ENCODE measurements at places on chromosomes 1 and 21.

DNA sequence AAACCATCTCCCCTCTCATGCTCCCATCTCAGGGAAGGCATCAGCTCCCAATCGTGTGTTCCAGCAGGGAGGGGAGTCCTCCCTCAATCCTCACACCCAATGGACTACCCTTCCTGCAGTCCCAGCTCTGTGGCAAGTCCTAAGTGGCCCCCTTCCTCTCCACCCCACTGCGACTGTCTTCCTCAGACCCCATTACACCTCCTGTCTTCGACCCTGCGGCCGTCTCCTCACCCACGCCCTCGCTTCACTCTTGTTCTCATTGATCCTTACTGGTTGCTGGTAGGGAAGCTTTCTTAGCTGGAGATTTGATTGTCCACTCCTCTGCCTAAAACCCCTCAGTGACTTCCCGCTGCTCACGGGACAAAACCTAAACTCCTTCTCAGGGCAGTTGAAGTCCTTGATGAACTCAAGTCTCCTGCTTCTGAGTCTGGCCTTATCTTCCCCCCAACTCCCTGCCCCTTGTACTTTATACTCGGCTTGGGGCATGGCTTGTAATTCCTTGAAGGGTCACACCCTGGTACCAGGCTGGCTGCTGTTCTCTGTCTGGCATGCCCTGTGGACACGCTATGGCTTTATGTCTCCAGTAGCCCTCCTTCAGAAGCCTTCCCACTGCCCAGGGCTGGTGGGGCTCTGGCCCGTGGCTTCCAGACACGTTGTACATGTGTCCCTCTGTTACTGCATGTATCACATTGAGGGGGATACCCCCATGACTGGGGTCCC is 2.3 kb upstream of the EPS8L3 start:
- H3K27me3 ChIP-seq: no peaks in the 10 kb centered on the region
- H3K36me3 ChIP-seq: no peaks in the 10 kb centered on the region
- no peak overlapping the region for H3K4me3 ChIP-seq
- peak; percentile 18 for DNase-seq
- no peak overlapping the region for H3K27ac ChIP-seq

DNA sequence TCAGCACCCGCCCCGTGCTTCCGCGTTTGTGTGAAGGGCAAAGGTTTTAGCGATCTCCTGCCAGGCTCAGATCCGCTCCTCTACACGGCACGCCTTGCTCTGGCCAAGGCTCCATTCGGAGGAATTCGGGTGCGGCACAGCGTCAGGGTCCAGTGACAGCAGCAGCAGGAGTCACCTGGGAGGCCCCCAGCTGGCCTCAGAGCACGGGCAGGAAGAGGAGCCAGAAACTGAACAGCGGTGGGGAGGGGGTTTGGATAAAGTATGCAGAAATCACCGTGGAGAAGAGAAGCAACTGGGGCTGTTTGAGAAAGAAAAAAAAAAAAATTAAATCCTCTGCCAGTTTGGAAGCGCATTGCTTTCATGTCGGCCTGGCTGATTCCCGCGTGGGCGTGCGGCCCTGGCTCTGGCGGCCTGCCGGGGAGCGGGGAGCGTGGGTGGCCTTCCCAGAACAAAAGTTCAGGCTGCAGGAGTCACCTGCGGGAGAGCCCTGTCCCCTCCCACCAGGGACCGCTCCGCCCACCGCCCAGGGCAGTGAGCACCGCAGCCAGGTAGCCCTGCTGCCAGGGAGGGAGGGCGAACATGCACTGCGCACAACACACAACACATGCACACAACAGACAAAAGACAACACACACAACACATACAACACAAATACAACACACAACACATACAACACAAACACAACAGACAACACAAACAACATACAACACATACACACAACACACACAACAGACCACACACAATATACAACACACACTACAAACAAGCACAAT is 107.6 kb downstream of the ETS2 start:
- no peaks in the 10 kb centered on the region for H3K27me3 ChIP-seq
- peak; percentile 74 for DNase-seq
- peaks cover 58% of the 10 kb centered on the region for H3K4me1 ChIP-seq
- H3K4me3 ChIP-seq: no peak overlapping the region
- H3K36me3 ChIP-seq: no peaks in the 10 kb centered on the region
- peak overlapping the region; percentile 63 for H3K27ac ChIP-seq

DNA sequence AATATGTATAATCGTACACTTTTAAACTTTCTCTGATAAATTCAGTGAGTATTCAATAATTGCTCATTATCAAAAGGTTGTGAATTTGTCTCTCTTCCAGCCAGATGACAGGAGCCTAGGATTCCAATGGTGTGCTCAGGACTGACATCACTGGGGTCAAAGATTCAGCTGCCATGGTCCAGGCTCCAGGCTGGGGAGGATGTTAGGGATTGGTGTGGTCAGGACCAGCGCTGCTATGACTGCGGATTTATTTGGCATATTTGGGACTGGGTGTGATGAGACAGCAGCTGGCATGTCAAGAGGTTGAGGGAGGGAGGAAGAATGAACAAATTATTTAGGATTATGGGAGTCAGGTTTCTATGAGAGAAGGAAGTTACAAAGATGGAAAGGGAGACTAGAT is 48.2 kb upstream of the ABCA4 start:
- no peak overlapping the region for H3K4me3 ChIP-seq
- no peak for DNase-seq
- no peaks in the 10 kb centered on the region for H3K4me1 ChIP-seq
- peaks cover 47% of the 10 kb centered on the region for H3K36me3 ChIP-seq
- H3K27ac ChIP-seq: no peak overlapping the region

DNA sequence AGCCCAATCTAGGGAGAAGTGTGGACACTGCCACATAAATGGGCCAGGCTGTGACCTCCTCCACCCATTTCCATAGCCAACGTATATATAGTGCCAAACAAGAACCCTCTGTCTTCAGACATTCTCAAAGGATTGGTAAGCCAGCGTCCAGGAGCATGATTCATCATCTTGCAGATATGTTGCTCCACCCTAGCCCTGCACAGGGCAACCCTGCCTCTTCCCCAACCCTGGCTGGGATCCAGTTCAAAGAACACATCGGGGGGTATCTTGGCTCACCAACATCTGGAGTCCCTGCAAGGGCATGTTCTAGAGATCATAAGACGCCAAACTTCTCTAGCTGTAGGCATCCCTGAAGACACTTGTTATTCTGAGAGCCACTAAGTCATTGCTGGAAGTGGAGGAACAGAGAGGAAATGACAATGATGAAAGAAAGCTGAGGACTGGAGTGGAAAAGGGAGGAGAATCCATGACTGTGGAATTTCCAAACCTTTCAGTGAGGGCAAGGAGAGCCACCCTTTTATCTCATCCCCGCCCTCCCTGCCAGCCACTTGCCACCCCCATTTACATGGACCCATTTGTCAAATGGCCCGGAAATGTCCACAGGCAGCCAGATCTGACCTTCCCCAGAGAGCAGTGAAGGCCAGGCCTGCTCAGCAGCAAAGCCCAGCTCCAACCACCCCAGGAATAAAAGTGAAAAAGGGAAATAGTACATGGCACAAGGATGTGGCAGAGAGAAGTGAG is 144.1 kb upstream of the CTTNBP2NL start:
- no peaks in the 10 kb centered on the region for H3K36me3 ChIP-seq
- no peaks in the 10 kb centered on the region for H3K27me3 ChIP-seq
- DNase-seq: no peak
- no peak overlapping the region for H3K27ac ChIP-seq
- peaks cover 7% of the 10 kb centered on the region for H3K4me1 ChIP-seq
- no peak overlapping the region for H3K4me3 ChIP-seq

DNA sequence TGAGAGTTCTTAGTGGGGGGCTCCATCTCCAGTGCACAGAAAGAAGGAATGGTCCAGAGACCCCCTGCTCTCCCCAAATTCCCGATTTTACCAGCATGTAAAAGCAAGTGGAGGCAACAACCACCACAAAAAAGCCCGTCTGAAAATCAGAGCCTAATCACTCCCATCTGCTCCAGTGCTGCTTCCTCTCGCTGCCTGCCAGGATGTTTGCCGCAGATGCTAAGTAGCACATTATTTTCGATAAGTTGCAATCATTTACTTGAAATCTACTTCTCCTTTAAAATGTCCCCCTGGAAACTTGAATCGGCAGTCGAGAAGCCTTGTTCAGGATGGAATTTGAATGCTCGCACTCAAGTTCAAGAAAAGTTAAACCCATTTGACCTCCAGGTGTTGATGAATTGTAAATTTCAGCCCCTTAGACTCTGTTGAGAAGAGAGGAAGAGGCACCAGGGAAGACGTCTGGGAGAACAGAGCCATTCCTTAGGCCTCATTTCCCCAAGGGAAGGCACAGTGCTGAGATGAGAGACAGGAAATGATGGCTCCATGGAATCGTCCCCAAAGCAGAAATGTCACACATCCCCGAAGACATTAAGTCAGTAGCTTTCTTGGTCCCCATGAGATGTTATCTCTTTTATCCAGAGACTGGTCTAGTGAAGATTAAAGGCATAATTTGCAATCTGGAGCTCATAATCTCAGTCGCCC is 221.3 kb downstream of the PBX1 start:
- no peak overlapping the region for H3K27ac ChIP-seq
- no peaks in the 10 kb centered on the region for H3K27me3 ChIP-seq
- no peak overlapping the region for H3K4me3 ChIP-seq
- no peak for DNase-seq
- H3K4me1 ChIP-seq: peaks cover 52% of the 10 kb centered on the region

DNA sequence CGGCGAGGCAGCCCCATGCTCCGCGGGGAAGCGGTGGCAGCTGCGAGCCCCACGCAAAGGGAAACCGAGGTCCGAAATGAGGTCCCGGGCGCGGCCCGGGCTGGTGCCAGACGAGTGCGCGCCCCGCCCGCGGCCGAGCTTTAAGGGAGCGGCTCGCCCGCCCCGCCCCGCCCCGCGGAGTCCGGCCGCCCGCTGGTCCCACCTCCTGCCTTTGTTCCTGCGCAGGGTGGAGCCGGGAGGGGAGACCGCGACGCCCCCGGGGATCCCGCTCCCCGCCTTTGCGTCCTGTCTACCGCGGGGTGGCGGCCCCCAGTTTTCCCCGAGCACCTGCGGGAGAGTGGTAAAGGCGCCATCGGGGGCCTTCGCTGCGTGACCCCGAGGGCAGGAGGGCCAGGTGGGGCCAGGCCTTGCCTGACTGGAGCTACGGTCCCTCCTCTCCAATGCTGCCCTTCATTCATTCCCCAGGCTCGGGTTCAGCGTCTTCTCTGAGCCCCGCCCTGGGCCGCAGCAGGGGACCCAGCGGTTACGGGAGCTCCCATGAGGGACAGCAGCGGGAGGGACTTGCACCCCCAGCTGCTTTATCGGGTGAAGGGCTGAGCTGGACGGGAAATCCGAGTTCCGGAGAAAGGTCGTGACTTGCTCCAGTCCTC is at the start of gene HES2:
HES2 (minus strand) TSS at position 116 of the 650 bp plus-strand sequence; CDS start at position 17, 99 bp downstream.
- DNase-seq: no peak
- peaks cover 40% of the 10 kb centered on the region for H3K4me1 ChIP-seq
- H3K36me3 ChIP-seq: no peaks in the 10 kb centered on the region
- no peak within 1 kb of the TSS for H3K27ac ChIP-seq

DNA sequence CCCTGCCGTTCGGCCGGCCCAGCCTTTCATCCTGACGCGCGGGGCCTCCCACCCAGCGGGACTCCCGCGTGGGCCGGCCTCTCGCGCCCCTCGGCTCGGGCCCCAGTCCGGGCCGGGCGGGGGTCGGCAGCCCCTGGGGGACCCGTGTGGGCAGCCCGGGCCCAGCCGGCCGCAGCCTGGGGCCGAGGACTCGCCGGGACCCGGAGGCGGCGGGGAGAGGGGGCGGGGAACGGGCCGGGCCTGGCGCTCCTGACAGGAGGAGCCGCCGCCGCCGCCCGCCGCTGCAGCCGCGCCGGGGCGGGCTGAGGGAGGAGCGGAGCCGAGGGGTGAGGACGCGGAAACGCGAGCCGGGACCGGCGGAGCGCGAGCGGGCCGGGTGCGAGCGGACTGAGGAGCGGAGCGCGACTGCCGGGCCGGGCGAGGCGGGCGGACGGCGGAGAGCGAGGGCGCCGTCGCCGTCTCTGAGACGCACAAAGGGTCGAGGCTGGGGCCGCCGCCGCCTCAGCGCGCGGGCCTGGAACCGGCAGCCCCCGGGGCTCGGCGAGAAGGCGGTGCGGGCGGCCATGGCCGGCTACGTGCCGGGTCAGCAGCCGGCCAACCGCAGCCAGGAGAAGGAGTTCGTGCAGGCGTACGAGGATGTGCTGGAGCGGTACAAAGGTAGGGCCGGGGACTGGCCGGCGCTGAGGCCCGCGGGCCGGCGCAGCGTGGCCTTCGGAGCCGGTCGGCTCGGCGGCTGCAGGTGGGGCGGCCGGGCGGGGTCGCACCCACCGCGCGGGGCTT is 79.1 kb downstream of the NDUFS5 start:
- H3K27ac ChIP-seq: peak overlapping the region; percentile 92
- H3K27me3 ChIP-seq: no peaks in the 10 kb centered on the region
- H3K4me1 ChIP-seq: peaks cover 68% of the 10 kb centered on the region
- DNase-seq: peak; percentile 83
- H3K36me3 ChIP-seq: no peaks in the 10 kb centered on the region

GRCh38 chr1:206114692-206115640 is 2.2 kb downstream of the AVPR1B start:
- no peak overlapping the region for H3K4me3 ChIP-seq
- no peak for DNase-seq
- H3K4me1 ChIP-seq: peaks cover 15% of the 10 kb centered on the region
- H3K27ac ChIP-seq: no peak overlapping the region

DNA sequence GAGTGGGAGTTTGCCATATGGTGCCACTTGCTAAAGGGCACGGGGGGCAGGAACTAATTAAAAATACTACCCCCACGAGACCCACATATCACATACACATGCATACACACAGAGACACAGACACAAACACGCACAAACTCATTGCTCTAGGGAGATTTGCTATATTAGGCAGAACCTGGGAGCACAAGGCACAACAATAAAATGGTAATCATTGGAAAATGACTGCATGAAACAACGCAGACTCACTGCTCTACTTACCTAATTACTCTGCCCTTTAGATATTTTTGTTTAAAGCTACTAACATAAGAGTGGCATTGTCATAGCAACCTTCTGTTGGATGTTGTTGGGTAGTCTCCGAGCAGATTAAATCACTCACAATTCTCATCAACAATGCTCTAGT is 20.3 kb upstream of the RGS4 start:
- no peak overlapping the region for H3K27ac ChIP-seq
- no peaks in the 10 kb centered on the region for H3K4me1 ChIP-seq
- no peak overlapping the region for H3K4me3 ChIP-seq
- DNase-seq: no peak
- no peaks in the 10 kb centered on the region for H3K27me3 ChIP-seq

DNA sequence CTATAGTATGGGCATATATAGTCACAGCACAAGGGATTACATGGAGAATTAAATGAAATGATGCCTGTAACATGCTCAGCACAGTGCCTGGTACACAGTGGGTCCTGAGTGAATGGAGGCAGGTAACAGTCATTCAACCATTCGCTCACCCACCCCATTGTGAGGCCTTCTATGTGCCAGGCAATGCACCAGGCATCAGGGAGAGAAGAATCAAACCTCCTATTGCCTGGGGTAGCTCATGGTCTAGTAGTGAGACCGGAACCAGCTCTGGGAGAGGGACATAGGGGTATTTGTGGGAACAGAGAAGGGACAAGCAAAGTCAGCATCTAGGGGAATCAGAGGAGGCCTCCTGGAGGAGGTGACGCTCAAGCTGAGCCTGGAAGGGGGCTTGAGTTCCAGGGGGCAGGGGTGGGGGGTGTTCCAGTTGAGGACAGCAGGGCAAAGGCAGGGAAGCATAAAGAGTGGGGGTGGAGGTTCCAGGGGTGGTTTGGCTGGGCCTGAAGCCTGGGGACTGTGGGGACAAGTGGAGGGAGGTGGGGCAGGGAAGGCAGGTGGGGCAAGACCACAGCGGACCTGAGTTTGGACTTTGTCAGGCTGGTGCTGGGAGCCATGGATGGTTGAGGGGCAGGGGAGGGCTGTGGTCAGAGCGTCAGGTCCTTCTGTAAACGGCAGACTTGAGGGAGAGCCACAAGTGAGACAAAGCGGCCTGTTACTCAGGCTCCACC is 591.6 kb downstream of the PTPRU start:
- no peak for DNase-seq
- no peak overlapping the region for H3K4me3 ChIP-seq
- H3K4me1 ChIP-seq: no peaks in the 10 kb centered on the region
- H3K27me3 ChIP-seq: no peaks in the 10 kb centered on the region
- no peak overlapping the region for H3K27ac ChIP-seq
- no peaks in the 10 kb centered on the region for H3K36me3 ChIP-seq
